ENCODE measurements at places on chromosomes 12 and 14.

- peak; percentile 50 for DNase-seq
Measured at GRCh38 chr14:34874386-34875030, 652 bp downstream of the BAZ1A start.

DNA sequence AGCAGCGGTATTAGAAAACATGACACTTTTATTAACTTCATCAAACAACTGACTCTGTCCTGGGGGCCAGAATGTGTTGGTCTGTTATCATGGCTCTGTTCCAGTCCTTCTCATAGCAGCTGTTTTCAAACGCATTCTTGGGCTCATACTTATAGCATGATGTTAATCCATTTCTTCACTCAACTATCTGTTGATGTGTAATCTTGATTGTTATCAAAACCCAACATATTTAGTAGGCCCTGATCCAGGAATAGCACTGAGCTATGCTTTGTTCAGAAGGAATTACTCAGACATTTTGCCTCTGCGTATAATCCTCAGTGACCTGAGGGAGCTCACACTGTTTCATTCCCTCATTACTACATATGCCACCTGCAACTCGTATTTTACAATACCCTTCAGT lies 315.9 kb downstream of the BMP4 start:
- peak; percentile 60 for DNase-seq

GRCh38 chr12:4261655-4262054 lies 11.9 kb upstream of the CCND2 start:
- DNase-seq = no peak

- DNase-seq = no peak
Measured at GRCh38 chr12:118089782-118090181, 14.0 kb downstream of the VSIG10 start.
